ENCODE measurements at places on chromosomes 2 and 18.

GRCh38 chr2:157122776-157123175 is 134.7 kb upstream of the GALNT5 start:
- no peak for DNase-seq

GRCh38 chr2:9756692-9757250 is 86.5 kb upstream of the TAF1B start:
- no peak for DNase-seq

DNA sequence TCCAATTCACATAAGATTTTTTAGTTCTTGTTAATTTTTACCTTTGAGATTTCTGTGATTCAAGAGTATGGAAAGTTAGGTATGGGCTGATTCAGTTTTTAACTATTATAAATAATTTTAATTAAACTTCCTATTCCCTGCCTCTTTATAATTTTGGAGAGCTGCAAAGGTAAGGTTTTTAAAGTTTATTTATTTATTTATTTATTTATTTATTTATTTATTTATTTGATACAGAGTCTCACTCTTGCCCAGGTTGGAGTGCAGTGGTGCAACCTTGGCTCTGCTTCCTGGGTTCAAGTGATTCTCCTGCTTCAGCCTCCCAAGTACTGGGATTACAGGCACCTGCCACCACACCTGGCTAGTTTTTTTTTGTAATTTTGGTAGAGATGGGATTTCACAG is 215.5 kb upstream of the FIGN start:
- no peak for DNase-seq

- no peak for DNase-seq
Measured at GRCh38 chr2:179106676-179107428, 56.9 kb upstream of the CCDC141 start.

DNA sequence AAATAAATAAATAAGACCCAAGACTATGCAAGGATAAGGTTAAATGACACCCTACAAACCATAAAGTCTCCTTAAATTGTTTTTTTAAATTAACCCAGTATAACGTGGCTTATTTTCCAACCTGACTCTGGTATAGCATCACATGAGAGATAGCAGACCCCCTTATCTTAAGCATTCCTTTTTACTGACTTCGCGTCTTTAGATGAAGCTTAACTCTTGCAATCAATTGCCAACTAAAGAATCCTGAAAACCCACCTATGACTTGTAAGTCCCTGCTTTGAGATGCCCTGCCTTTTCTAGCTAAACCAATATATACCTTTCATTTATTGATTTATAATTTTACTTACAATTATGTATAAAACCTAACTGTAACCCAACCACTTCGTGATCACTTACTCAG is 57.1 kb upstream of the RAB12 start:
- DNase-seq: no peak

DNA sequence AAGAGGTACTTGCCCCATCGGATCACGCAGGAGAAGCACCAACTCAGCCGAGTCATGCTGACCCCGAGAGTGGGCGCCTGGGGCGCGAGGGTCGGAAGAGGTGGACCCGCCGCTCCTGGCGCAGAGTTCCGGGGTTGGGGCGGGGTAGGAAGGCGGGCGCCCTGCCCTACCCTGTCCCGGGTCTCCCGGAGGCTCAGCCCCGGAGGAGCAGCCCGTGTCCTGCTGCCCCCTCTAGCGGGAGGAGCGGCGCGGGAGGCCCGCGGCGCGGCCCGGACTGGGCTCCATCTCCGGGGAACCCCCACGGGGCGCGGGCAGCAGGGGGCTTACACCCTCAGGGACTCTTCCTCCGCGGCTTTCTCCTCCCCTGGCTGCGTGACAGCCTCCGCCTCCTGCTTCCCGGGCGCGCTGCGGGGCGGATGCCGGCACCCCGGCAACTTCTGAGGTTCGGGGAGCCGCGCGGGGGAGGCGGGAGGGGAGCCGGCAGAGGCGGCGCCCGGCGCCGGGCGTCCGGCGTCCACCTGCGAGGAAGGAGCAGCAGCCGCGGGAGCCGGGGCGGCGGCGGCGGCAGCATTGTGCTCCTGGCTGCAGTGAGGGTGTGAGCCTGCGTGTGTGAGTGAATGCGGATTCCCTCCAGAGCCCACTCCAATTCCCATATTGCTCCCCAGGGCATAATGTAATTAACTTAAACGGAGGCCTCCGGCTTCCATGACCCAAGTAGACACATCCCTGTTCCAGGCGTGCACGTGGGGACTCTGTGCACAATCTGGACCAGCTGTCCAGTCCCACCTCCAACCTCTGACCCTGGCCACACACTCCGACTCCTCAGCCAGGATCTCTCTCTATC is 7.6 kb upstream of the TNS1 start:
- no peak for DNase-seq

DNA sequence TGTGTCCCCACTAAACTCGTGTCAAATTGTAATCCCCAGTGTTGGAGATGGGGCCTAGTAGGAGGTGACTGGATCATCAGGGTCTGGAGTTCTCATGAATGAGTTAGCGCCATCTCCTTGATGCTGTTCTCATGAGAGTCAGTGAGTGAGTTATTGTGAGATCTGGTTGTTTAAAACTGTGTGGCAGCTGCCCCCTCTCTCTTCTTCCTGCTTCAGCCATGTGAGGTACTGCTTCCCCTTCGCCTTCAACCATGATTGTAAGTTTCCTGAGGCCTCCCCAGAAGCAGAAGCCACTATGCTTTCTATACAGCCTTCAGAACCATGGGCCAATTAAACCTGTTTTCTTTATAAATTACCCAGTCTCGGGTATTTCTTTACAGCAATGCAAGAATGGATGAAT is 50.4 kb downstream of the AP1S3 start:
- no peak for DNase-seq

DNA sequence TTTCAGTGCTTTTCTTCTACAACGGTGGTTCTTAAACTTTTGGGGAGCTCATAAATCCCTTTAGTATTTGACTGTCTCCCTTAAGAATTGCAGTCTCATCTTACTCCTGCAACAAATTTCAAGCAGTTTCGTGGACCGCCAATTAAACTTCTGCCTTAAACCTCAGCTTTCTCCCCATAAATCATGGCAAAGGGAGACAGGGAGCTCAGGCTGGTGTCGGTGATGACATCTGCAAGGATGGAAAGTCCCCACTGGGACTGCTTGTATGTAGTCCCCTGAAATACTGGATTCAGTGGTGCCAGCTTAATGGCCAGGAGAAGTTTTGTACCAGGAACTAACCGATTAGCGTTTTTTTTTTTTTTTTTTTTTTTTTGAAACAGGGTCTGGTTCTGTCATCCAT is 148.7 kb upstream of the ITGA6 start:
- no peak for DNase-seq

- no peak for DNase-seq
Measured at GRCh38 chr2:27291865-27292264, 9.6 kb downstream of the TRIM54 start.

DNA sequence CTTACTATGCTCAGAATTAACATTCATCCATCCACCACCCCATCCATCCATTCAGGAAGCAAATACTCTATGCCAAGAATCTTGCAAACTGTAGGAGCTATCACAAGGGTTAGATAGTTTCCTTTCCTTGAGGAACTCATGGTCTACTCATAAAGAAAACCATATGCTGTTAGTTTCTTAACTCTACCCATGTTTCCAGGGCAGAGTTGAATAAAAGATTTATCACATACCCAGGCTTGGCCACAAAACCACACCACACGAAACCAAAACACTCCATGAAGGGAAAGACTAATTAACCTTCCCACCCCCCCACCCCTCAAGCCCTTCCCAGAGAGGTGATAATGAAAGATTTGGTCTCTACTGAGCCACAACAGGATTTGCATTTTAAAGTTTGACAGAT is 23.7 kb upstream of the MSGN1 start:
- no peak for DNase-seq

- DNase-seq: no peak
Measured at GRCh38 chr2:46548103-46548486, 68.7 kb downstream of the TMEM247 start.

GRCh38 chr2:133768658-133769435 is 200.6 kb upstream of the NCKAP5 start:
- DNase-seq: no peak

DNA sequence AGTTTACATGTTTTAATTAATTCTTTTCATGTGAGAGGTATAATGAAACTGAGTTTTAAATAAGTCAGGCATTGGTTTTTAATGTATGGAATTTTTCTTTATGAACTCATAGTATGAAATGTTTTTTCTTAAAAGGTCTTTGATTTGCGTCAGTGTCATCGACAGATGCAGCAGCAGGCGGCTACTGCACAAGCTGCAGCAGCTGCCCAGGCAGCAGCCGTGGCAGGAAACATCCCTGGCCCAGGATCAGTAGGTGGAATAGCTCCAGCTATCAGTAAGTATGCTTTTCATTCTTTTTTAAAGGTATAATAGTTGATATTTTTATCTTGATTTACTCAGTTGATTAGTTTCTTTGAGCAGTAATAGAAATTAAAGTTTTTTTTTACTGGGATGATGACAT is 46.5 kb downstream of the SMAD4 start:
- no peak for DNase-seq

DNA sequence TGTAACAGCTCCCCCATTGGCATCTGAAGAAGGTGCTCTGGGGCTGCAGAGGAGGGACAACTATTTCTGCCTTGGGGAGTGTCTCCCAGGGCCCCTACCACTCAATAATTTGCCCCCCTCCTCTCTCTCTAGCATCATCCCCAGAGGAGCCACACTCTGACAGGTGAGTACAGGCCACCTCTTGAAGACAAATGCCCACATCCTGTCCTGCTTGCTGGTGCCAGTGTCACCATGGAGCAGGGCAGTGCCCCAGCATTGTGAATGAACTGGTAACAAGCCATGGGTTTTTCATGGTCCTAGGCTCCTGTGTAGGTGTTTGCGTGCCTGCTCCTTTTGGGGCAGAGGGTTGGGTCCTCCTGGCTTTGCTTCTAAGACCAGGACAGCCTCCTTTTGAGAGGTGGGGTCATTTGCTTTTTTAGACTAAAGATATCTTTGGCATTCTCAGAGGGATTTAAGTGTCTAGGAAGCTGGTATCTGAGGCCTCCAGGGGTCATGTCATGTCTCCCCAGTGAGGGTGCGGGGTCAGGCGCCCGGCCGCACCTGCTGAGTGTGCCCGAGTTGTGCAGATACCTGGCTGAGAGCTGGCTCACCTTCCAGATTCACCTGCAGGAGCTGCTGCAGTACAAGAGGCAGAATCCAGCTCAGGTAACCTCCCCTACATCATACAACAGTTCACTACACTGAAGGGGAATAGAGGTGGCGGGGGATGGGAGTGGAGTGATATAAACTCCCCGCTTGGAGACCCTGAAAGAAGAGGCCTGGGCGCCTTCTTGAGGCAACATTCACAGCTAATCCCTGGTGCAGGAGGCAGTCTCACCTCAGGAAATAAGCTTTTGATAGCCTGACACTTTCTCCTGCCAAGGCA is 1.8 kb downstream of the RETREG2 start:
- DNase-seq: no peak

All from cortex of kidney (tissue), 1 donor.